ENCODE measurements at places on chromosomes 11 and 22.

DNA sequence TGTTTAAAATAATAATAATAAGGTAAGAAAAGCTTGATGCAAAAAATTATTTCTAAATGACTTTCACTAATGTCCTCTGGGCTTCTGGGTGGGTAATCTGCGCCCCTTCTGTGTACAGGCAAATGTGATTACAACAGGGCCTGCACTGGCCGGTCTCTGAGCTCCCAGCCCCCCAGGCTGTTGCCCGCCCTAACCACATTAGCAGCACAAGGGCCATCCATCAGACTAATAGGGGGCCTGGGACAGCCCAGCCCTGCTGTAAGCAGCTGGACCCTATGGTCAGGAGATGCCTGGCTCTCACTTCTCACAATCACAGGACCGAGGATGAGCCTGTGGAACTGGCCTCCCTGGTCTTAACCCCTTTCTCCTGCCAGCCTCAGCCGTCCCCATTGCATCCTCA lies 388.4 kb downstream of the BUD13 start:
- no peak for DNase-seq

- no peak for DNase-seq
Observed at GRCh38 chr11:44303401-44303938, 6.5 kb downstream of the ALX4 start.

DNA sequence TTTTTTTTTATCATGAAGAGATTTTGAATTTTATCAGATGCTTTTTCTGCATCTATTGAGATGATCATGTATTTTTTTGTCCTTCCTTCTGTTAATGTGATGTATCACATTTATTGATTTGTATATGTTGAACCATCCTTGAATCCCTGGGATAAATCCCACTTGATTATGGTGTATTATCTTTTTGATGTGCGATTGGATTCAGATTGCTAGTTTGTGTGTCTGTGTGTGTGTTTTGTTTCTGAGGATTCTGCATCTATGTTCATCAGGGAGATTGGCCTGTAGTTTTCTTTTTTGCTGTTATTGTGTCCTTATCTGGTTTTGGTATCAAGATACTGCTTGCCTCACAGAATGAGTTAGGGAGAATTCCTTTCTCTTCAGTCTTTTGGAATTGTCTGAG lies 52.6 kb downstream of the KCNQ1OT1 start:
- no peak for DNase-seq

- peak; percentile 66 for DNase-seq
Observed at GRCh38 chr11:34926101-34926830, 9.8 kb downstream of the PDHX start.

DNA sequence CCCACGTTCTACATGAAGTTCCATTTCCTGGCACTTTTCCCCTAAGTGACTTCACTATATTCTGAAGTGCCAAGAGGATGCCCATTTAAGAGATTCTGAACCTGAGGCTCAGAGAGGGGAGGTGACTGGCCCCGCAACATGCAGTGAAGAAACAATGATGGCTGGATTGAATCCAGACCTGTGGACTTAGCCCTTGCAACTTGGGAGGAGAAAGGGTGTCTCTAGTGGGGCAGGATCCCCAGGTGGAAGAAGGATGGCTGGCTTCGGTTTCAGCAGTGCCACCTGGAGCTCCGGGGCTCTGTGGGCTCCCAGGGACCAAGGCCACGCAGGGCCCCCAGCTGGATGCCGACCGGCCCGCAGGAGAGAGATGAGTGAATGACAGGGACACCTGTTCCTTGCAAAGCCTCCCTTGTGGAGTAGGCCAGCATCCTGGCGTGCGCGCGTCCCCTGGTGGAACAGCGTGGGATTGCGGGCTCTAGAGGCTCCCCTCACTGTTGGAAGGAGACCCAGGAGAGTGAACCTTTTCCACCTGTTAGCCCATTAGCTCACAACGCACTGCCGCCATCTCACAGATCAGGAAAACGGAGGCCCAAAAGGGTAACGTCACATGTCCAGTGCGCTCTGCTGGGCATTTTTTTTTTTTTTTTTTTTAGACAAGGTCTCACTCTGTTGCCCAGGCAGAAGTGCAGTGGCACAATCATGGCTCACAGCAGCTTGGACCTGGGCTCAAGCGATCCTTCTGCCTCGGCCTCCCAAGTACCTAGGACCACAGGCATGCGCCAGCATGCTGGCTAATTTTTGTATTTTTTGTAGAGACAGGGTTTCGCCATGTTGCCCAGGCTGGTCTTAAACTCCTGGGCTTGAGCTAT lies 104.7 kb downstream of the KIAA1671 start:
- DNase-seq, result peak; percentile 26

- no peak for DNase-seq
Observed at GRCh38 chr11:95892892-95893570, 30.9 kb downstream of the MTMR2 start.

GRCh38 chr11:33899400-33900037 lies 7.6 kb upstream of the LMO2 start:
- DNase-seq, result peak; percentile 60

GRCh38 chr11:5626196-5626595 lies 1.4 kb downstream of the TRIM34 start:
- DNase-seq, result peak; percentile 88

DNA sequence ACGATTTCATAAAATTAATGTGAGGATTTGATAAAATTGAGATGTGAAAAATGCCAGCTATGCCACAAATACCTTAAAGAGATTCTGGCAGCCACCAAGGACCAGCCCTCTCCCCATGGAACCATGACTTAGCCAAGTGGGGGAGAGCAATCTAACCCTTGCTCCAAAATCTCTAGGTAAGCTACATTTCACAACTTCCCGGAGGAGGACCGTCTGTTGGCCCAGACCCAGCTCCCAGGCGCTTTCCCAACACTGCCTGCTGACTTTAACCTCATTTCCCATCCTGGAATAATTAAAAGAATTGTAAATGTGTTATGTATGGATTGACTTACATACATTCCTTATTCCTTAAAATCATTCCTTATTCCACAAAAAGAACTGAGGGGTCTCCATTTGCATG lies 47.5 kb upstream of the TENM4 start:
- no peak for DNase-seq

- DNase-seq, result no peak
Observed at GRCh38 chr11:94739331-94739730, 28.8 kb upstream of the AMOTL1 start.

DNA sequence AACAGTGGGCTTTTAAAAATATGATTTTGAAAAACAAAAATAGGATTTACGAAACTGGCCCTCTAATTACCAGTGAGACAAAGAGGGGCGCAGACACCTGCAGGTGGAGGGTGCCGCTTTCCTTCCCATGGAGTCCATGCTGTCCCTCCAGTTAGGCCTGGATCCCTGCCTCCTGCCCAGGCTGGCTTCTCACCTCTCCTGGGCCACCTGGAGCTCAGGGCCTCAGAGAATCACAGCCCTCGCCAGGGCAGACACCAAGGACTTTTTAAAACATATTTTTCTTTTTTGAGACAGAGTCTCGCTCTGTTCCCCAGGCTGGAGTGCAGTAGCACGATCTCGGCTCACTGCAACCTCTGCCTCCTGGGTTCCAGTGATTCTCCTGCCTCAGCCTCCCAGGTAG lies 1437.2 kb downstream of the TBC1D22A start:
- no peak for DNase-seq

- no peak for DNase-seq
Observed at GRCh38 chr11:62333768-62334167, 3.5 kb upstream of the ASRGL1 start.

GRCh38 chr11:16846305-16846704 lies 107.9 kb downstream of the C11orf58 start:
- peak; percentile 11 for DNase-seq

All from inflammatory macrophage treated with lipopolysaccharide for 4 hours (primary cell).